CD8-positive, alpha-beta T cell (primary cell): ENCODE measurements at places on chromosomes 7 and 10.

DNA sequence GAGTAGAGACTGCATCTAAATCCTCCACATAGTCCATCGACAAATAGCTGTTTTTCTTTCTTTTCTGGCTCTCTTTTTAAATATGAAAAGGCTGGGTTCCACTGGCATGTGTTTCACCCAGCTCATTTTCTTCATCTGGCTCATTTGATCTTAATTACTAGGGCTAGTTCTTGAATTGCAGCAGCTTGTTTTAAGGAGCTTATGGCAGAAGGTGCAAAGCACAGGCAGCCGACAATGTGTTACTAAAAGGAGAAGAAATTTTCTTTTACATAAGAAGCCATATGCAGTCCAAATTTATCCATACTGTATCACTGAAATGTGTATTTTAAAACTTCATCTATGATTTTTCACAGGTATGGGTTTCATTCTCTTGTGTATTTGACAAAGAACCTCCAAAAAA lies 205.6 kb upstream of the PTER start:
- no peak for DNase-seq

GRCh38 chr7:128940494-128941322 lies 3.0 kb downstream of the IRF5 start:
- DNase-seq, result no peak

GRCh38 chr10:125137601-125138438 lies 22.5 kb downstream of the CTBP2 start:
- no peak for DNase-seq

DNA sequence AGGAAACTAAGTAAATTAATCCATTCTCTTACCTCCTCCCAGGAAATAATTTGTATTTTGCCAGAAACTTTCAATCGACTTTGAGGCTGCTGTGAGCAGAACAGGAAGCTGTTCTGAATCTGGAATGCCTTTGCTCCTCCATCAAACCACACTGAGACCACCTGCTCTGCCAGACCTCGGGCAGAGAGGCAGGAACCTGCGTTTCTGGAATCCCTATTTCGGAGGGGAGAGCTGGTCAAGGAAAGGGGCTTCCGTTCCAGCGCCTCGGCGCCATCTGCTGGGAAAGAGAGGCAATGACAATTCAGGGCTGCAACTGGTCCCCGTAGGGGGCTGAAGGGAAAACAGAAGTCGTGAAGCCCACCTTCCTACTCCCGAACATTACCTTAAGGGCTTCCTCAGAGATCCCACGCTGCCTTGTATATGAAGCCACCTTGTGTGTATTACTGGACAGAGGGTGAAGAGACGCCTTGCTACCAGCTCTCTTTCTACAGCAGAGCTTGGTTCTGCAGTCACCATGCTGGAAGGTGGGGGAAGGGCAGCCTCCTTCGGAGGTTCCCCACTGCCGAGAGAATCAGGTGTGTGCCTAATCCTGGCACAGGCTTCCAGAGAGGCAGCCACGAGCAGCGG lies 31.2 kb downstream of the ZNF467 start:
- peak; percentile 66 for DNase-seq

DNA sequence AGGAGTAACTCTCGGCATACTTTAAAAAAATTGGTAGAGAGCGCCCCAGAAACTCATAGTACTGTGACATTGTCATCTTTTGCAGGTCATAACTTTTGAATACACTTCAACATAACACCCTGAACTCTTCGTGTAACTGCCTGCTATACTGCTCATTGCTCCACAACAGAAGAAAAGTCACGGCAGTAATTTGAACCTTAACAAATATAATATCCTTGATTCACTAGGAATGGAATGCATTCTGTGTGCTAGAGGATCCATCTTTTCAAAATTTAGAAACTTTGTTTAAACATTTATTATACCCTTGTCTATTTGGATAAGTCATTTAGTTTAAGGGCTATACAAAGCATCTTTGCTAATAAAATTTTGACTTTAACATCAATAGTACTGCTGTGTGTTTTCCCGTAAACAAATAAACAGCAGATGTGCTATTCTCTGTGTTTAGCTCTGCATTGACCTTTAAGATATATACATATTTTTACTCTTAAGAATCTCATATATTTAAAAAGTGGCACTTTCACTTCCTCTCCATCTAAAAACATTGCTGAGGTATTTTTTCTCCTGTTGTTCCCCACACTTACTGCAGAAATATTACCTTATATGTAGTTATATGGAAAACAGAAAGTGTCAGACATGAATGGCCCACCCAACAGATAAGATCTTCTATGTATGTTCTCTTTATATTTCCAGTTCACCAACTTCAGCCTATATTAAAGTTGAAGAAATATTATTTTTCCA lies 217.6 kb upstream of the TMEM229A start:
- no peak for DNase-seq

DNA sequence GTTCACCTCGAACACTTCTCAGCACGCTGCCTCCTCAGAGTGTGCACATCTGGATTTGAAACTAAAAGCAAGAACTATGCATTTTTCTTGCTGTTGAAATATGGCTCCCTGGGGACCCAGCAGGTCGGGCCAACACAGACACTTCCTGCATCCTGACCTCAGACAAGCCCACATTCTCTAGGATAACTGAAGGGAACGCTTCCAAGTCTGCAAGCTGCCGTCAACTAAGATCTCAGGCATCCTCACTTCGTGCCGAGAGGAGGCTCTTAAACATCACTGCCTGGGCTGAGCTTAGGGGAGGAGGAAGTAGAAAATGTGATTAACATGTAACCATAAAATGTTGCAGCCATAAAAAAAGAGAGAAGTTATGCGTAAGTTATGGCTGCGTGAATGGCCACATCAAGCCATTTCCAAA lies 65.5 kb downstream of the PYROXD2 start:
- DNase-seq, result no peak

- DNase-seq, result no peak
Measured at GRCh38 chr10:124008681-124009080, 84.7 kb downstream of the CHST15 start.

GRCh38 chr10:43219848-43220247 lies 47.0 kb downstream of the RASGEF1A start:
- DNase-seq, result no peak

GRCh38 chr7:69982197-69982596 lies 383.9 kb downstream of the AUTS2 start:
- no peak for DNase-seq
